ENCODE measurements at places on chromosomes 4 and X.

DNA sequence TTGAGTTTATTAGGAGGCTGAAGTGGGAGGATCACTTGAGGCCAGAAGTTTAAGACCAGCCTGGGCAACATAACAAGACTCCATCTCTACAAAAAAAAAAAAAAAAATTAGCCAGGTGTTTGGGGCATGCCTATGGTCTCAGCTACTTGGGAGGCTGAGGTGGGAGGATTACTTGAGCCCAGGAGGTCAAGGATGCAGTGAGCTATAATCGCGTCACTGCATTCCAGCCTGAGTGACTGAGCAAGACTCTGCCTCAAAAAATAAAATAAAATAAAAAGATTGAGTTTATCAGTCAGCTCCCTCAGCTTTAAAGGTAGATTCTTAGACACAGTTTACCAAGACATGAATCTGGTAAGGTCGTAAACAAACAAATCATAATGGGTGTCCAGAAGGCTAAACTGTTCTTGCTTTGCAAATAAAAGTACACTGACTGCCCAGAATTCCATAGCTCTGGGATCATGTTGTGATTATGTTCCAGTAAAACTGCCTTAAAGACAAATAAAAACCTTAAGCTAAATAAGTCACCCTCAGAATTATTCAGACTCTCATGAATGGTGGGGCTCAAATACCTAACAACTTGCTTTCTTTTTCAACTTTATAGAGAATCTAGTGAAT lies 18.7 kb downstream of the APOO start:
- no peak for DNase-seq

- DNase-seq = no peak
Observed at GRCh38 chr4:119834906-119835612, 206.5 kb upstream of the PDE5A start.

DNA sequence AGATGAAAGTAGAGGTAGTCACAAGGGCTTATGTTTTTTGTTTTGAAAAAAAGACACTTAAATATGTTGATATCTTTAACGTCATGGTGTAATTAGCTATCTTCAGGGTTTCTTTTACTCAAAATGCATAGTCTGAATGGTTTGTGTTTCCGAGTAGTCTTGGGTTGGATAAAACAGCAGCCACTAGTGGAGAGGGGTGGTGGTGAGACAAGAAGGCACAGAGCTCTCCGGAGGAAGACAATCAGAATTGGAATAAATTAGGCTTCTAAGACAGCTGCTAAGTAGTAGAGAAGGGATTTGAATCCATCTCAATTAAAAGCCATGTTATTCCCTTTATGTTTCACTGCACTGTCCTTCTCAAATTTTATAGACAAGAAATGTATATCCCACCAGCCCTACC lies 240.4 kb upstream of the VEGFC start:
- no peak for DNase-seq

- DNase-seq = no peak
Observed at GRCh38 chr4:148004228-148004857, 272.5 kb downstream of the ARHGAP10 start.

DNA sequence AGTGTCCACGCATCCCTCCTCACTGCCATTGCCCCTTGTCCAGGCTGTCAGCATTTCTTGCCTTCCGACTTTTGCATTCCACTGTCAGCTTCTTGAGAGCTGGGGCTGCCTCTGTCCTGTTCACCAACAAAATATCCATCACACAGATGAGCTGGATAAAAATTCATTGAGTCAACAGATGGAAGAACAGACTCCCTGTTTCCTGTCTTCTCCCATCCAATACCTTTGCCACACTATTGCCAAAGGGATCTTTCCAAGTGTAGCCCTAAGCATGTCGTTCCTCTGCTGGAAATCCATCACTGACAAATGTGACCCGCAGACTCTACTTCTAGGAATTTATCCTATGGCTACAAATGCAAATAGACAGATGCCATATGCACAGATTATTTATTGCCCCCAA lies 78.0 kb upstream of the PJA1 start:
- DNase-seq = no peak

DNA sequence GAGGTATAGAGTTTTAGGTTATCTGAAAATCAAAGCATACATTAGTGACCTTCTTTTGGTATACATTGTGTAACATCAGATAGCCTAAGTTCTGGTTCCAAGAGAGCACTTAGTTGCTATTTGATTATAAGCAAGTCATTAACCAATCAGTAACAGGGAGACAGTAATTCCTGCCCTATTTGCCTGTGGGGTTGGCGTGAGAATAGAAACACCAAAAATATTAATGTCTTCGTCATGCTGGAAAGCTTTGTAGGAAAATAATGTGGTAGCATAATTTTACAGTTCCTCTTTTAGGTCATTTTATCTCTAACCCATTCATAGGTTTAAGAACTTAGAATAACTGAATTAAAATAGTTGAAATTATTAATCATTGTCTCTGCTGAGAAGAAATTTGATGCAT lies 37.8 kb downstream of the NPNT start:
- DNase-seq = no peak
